Small intestine (tissue), 16 donors: ENCODE measurements at places on chromosomes 6 and 20. TPM values are rescaled to one million over a fixed set of nuclear protein-coding genes. Genes with fewer than 3 reads are reported as not detected.
A peak's percentile ranks its signal among the peaks of the same experiment; 100 is the strongest.

DNA sequence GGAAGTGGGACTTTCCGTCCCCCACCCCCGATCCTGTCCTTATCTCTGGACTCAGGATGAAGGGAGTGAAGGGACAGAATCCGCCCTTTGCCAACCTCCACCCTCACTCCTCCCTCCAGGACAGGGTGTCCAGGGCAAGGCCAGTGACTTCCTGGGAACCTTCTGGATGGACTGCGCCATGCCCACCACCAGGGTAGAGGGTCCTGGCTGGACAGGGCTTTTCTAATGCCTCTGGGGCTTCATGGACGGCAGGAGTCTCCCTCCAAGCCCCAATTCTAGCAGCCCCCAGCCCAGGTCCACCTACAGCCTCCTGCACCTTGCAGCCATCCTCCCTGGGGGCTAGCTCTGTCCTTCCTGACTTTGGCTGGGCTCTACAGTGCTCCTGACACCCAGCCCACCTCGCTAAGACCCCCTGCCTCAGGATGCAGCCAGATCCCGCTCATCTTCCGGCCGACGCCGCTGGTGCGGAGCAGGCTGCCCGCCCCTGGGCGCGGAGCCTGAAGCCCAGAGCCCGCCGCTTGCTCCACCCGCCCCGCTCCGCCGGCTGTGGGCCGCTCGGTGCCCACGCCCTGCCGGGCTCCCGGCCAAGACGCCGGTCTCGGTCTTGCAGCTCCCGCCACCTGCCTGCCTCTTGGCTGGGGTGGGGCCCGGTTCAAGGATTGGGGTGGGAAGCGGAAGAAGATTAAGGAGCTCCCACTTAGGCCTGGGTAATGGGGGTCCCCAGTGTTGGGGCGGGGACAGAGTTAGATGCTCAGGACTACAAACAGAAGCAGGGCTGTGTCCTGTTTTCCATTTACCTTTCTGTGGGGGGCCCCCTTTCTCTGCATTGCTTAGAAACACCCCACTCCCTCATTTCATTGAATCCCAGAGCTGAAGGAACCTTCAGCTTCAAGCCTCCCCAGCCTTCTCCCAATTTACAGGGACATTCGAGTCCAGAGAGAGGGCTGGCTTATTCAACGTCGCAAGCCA is 72.8 kb downstream of the MDGA1 start:
- H3K4me1 ChIP-seq, result peaks cover 3% of the 10 kb centered on the region
- peak; percentile 82 for DNase-seq
- H3K27me3 ChIP-seq, result peaks cover 2% of the 10 kb centered on the region
- no peaks in the 10 kb centered on the region for H3K36me3 ChIP-seq

- no peak overlapping the region for H3K4me3 ChIP-seq
- no peak for DNase-seq
- H3K27ac ChIP-seq, result no peak overlapping the region
- H3K4me1 ChIP-seq, result no peaks in the 10 kb centered on the region
Measured at GRCh38 chr20:49559411-49560081, 8.4 kb downstream of the PTGIS start.

DNA sequence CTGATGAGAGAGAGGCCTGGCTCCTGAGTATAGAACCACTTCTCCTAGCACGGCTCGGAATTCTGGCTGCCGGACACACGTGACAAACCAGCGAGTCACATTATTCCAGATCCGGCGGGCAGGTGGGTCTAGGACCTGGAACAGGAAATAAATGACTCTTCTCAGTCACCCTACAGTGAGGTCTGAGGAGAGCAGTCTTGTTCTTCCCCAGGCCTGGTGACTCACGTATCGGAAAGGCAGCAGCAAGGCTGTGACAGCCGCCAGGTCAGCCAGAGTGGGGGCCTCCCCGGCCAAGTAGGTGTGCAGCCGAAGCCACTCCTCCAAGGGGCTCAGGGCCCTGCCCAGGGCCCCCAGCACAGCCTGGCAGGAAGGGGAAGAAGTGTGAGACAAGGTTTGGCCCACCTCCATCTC is 2.8 kb downstream of the VARS1 start:
- no peaks in the 10 kb centered on the region for H3K27me3 ChIP-seq
- H3K4me1 ChIP-seq, result no peaks in the 10 kb centered on the region

- no peak overlapping the region for H3K27ac ChIP-seq
- no peaks in the 10 kb centered on the region for H3K27me3 ChIP-seq
- no peaks in the 10 kb centered on the region for H3K4me1 ChIP-seq
- H3K4me3 ChIP-seq, result no peak overlapping the region
Measured at GRCh38 chr6:124742971-124743370, 219.3 kb upstream of the RNF217 start.

CST8 gene
- not detected for polyA plus RNA-seq

MYMX gene
- 0.98 TPM for polyA plus RNA-seq

PRR18 gene
- polyA plus RNA-seq, result 0.45 TPM
